ENCODE measurements at places on chromosomes 7 and 10. TPM values are rescaled to one million over a fixed set of nuclear protein-coding genes. Genes with fewer than 3 reads are reported as not detected.

- DNase-seq, result no peak
Observed at GRCh38 chr10:36555036-36555435, 570.4 kb upstream of the ANKRD30A start.

DNA sequence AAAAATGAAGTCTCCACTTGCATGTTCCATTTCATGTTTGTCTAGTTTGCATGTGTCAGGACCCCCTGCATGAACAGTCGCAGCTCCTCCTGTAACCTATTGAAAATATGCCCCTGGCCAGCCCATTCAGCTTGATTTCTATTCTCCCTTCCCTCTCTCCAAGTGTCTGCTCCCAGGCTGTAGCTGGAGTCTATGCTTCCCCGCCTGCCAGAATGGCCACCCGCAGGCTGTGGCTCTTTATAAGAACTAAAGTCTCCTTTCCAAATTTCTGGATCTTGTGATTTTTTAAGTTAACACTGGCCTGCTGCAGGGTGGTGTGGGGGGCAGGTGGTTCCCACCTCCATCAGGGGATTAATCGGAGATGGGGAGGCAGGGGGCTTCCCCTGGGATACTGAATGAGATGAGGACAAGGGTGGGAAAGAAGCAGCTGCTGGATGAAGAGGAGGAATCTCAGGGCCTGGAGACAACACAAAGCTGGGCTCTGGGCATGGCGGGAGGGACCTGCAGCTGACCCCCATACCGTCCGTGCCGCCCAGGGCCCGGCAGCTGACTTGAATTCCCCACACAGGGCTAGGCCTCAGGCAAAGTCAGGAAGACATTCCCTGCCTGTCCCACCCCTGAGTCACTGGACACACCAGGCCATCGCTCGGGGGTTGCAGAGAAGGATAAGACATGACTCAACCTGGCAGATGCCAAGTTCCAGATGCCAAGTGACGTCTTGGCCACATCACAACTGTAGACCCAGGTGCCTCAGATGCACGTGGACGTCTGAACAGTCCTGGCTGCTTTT, 399.5 kb upstream of the FOXK1 start:
- no peak for DNase-seq

DNA sequence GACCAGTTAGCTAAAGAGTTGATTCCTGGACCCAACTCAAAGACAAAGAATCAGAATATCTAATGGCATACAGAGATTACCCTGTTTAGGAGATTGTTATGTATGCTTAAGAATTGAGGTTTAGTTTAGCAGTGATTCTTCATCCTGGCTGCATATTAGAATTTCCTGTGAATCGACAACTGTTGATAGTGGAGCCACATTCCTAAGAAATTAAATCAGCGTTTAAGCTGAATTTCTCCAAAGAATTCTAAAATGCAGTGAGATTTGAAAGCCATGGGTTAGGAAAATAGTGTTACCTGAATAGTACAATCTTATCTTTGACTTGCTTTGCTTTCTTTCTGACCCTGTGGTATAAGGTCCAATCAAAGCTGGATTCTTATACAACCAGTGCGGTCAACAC, 16.4 kb upstream of the FERD3L start:
- no peak for DNase-seq

The MALRD1 gene
- polyA plus RNA-seq, result 1.6 TPM

DNA sequence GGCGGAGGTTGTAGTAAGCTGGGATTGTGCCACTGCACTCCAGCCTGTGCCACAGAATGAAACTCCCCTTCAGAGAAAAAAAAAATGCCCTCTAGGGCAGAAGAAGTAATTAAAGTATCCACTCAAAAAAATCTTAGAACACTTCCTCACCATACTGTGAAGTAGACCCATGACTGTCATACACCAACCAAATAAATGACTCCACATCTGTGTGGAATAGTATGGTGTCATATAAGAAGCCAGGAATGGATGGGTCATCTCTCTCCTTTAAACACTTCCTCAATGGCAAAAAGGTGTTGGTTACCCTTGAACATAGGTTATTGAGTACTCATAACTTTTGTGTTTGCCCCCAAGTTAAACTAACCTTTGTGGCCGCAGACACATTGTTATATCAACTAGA, 48.1 kb upstream of the PCGF5 start:
- no peak for DNase-seq

Data from right renal pelvis (tissue), 4 donors.